MG63 (cell line): ENCODE measurements at places on chromosomes 7 and 10. TPM values are rescaled to one million over a fixed set of nuclear protein-coding genes. Genes with fewer than 3 reads are reported as not detected.
A peak's percentile ranks its signal among the peaks of the same experiment; 100 is the strongest.

Gene IDI2
- total RNA-seq = not detected in 2 replicates

Gene TBXAS1
- 0.56 TPM in 1 of 2 replicates, not detected in the other for total RNA-seq

Gene CYP3A4
- not detected in 2 replicates for total RNA-seq

Gene HMX3
- total RNA-seq = 5.0 and 8.6 TPM in 2 replicates

Gene NEUROD6
- total RNA-seq = not detected in 2 replicates

Gene FAM24B
- total RNA-seq = 0.72 TPM in 1 of 2 replicates, not detected in the other

GRCh38 chr7:77467408-77467807 lies 51.3 kb upstream of the GSAP start:
- DNase-seq = no peak

GRCh38 chr7:142168746-142169145 lies 57.2 kb downstream of the MGAM2 start:
- no peak for DNase-seq

- no peak for DNase-seq
Observed at GRCh38 chr10:20971901-20972300, 74.8 kb upstream of the NEBL start.

DNA sequence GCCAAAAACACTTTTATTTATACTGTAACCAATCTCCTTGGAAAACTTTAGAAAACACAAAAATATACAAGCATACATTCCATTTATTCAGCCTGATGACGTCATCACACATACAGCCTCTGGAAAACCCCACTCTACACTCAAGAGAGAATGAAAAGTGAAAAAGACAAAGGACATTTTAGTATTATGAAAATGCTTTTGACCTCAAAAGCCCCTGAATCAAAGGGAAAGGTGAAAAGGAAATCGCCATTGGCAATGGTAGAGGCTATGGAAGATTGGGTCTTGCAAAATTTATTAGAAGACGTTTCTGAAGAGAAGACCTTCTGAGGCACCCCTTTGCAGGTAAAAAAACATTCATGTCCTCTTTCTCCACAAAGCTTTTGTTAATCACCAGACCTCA lies 82.9 kb upstream of the STRIP2 start:
- DNase-seq = no peak

GRCh38 chr10:26805567-26806245 lies 55.1 kb downstream of the ABI1 start:
- DNase-seq = no peak

GRCh38 chr7:31133497-31133896 lies 81.4 kb downstream of the ADCYAP1R1 start:
- no peak for DNase-seq

DNA sequence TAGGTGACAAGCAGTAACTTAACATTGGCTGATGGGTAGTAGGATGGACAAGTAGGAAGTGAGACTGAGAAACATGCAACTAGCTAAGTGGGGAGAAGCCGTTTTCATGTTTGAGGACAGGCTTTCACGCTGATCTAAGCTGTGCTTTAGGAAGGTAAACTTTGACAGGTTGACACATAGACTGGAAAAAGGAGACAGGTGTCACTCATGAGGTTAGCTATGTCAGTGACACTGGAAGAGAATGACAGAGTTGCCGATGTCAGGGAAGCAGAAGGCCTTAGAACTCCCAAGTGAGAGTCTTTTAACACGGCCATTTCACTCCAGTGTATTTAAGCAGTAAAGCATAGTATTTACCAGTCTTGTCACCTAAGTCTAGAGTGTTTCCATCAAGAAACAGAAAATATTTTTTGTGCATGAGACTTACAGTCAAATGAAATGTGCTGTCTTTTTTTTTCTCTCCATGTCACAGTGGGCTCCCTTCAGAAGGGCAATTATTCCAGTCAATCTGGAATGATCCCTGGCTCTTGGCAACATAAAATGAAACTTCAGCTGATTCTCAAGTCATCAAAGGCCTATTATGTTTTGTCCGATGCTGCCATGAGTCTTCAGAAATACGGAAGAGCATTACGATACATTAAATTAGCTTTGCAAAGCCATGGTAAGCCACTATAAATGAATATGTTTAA lies 20.6 kb downstream of the EDRF1 start:
- no peak for DNase-seq

- DNase-seq = no peak
Observed at GRCh38 chr10:95304463-95304862, 13.7 kb upstream of the PDLIM1 start.

GRCh38 chr10:60400366-60400765 lies 10.7 kb upstream of the ANK3 start:
- no peak for DNase-seq

DNA sequence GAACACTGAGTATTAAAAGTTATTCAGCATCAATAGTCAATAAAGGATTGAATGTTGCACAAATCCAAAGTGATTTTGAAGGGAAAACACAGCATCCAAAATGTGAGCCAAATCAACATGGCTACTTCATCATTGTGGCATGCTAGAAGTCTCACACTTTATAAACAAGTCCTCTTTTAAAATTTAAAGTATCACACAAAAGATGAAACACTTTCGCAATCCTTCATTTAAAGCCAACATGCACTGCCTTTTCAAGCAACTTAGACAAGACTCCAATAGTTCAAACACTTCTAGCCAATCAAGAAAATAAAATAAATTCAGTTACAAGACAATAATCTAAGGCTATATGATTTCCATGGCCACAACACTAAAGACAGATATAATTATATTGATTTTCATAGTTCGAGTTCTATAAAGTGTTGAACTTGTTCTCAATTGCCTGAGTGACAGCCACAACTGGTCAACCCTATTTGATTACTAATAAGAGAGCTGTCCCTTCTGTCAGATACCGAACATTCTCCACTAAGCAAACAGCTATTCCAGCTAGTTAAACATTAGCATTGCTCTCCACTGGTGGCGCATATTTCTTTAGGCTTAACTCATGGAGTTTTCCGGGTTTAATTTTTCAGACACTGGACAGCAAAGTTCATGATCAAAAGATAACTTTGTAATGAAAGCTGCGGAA lies 8.3 kb downstream of the EBF3 start:
- DNase-seq = no peak

DNA sequence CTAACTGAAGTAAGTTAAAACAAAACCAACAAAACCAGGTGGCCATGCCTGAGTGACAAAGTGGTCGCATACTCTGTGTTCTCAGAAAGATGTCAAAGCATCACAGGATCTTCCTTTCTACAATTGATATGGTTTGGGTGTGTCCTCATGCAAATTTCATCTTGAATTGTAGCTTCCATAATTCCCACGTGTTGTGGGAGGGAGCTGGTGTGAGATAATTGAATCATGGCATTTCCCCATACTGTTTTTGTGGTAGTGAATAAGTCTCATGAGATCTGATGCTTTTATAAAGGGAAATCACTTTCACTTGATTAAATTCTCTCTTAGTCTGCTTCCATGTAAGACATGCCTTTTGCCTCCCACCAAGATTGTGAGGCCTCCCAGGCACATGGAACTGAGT lies 465.7 kb downstream of the PCDH15 start:
- no peak for DNase-seq

DNA sequence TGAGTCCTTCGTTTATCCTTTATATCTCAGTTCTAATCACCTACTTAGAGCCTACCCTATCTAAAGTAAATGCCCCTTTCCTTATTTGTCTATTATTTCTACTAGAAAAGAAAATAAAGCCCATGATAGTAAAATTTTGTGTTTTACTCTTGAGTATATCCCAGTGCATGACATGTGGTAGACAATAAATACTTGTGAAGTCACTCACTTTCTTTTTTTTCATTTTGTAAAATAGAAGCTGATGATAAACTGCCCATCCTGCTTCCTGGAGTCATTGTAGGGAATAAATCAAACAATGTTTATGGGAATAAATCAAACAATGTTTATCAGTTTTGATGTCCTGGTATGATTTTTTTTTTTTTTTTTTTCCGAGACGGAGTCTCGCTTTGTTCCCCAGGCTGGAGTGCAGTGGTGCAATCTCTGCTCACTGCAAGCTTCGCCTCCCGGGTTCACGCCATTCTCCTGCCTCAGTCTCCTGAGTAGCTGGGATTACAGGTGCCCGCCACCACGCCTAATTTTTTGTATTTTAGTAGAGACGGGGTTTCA lies 36.1 kb downstream of the BTRC start:
- DNase-seq = no peak

- DNase-seq = no peak
Observed at GRCh38 chr7:116984917-116985316, 31.6 kb downstream of the ST7 start.

GRCh38 chr7:99419323-99420021 lies 10.7 kb downstream of the BUD31 start:
- no peak for DNase-seq

- DNase-seq = peak; percentile 18
Observed at GRCh38 chr10:43138757-43139241, 554 bp downstream of the CSGALNACT2 start.
